ENCODE measurements at places on chromosomes 6 and 20. TPM values are rescaled to one million over a fixed set of nuclear protein-coding genes. Genes with fewer than 3 reads are reported as not detected.

DNA sequence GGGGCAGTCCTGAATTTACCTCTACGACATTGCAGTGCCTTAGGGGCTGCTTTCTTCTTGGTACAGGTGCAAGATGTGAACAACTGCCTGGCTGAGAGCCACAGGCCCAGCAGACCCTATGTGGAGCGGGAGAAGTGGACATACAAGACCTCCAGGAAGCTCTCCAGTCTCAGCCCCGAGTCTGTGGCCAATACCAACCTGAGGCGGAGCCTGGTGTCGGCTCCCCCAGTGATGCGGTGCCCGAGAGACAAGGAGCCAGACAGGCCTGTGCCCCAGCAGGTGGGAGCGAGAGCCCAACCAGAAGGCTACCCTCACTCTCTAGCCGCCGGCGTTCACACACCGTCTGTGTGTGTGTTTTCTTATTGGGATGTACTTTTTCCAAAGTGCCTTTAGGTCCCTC, 59.6 kb downstream of the EFCAB8 start:
- no peaks in the 10 kb centered on the region for H3K36me3 ChIP-seq
- no peaks in the 10 kb centered on the region for H3K4me1 ChIP-seq
- no peak overlapping the region for H3K4me3 ChIP-seq

DNA sequence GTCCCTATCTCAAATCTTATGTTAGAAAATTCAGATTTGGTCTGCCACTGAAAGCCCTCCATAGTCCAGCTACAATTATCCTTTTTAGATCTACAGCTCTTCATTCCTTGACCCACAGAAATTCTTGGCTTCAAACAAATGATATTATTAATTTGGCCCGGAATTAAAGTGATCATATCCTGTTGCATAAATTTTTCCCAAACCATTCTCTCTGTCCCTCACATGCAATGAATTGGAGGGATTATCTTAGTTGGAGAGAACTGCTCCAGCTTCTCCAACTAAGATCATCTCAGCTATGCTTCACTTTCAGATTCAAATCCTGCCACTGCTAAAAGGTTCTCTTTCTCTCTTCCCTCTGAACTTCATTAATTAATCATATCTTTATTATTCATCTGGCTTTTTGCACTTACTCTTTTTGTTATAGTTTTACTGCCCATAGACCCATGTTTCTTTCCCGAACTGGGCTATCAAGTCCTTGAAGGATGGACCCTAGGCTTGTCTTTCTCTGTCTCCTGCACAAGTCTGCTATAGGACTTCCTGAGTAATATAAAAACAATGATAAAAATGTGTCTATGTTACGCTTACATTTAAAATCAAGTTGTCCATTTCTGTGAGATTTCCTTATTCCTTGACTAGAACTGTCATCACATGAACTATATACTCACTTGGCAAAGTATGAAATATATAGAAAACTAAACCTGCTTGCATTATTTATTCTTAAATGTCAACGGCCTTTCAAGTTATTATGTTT, 493.9 kb upstream of the MARCKS start:
- H3K27ac ChIP-seq, result no peak overlapping the region
- 0 out of 2 replicates have a peak overlapping the region, but pooled peaks have one; percentile 18 for H3K4me3 ChIP-seq
- DNase-seq, result no peak
- H3K4me1 ChIP-seq, result peaks cover 43% of the 10 kb centered on the region

- no peak overlapping the region for H3K4me3 ChIP-seq
- H3K4me1 ChIP-seq, result no peaks in the 10 kb centered on the region
- H3K36me3 ChIP-seq, result peaks cover 19% of the 10 kb centered on the region
- H3K27me3 ChIP-seq, result no peaks in the 10 kb centered on the region
- H3K27ac ChIP-seq, result no peak overlapping the region
These were observed 11.6 kb downstream of the SLC9A8 start for GRCh38 chr20:49824206-49824605.

- no peaks in the 10 kb centered on the region for H3K27me3 ChIP-seq
- H3K27ac ChIP-seq, result no peak overlapping the region
- no peak for DNase-seq
- H3K4me3 ChIP-seq, result no peak overlapping the region
- H3K4me1 ChIP-seq, result no peaks in the 10 kb centered on the region
These were observed 90.0 kb downstream of the ELOVL5 start for GRCh38 chr6:53258774-53259155.

The SALL4 gene
- 218 TPM for total RNA-seq

The SLC17A4 gene
- not detected for total RNA-seq
